ENCODE measurements at places on chromosomes 3 and 15. TPM values are rescaled to one million over a fixed set of nuclear protein-coding genes. Genes with fewer than 3 reads are reported as not detected.

The UBA7 gene
- polyA plus RNA-seq = 16.9 TPM

The ANKRD63 gene
- polyA plus RNA-seq = not detected

The SCG5 gene
- 19.5 TPM for polyA plus RNA-seq

The SLC41A3 gene
- 22.7 TPM for polyA plus RNA-seq

The KBTBD13 gene
- not detected for polyA plus RNA-seq

The CEP63 gene
- 28.8 TPM for polyA plus RNA-seq

The C2CD4A gene
- not detected for polyA plus RNA-seq

The TMEM40 gene
- not detected for polyA plus RNA-seq

DNA sequence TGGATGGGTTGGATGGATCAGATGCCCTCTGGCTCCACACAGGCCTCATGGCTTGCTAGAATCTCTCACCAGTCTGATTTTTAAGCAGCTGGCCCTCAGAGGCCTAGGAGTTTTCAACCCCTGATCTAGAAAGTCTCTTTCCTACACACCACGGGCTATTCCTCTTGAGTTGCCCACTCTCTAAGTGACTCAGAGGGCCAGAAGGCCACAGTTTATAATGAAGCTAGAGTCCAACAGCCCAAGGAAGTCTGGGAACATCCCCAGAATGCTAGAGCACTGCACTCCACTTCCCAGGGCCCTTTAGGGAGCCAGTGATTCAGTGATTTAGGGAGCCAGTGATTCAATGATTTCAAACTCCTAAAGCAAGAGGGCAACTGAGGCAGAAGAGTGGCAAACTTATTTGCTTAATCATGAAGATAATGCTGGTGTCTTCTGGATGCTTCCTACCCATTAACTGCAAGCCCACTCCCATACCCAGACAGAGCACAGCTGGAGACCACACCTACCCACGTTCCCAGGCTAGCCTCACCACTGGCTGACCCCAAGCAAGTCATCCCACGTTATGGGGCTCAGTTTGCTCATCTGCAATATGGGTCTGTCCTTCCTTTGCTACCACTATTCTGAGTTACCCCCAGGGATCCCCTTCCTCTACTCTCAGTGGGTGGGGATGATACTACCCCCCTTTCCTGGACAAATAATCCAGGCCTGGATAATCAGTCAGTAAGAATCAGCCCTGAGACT is 36.7 kb downstream of the ABTB1 start:
- no peak overlapping the region for H3K4me3 ChIP-seq
- peak; percentile 28 for DNase-seq
- peaks cover 10% of the 10 kb centered on the region for H3K36me3 ChIP-seq
- no peaks in the 10 kb centered on the region for H3K4me1 ChIP-seq

GRCh38 chr3:149717391-149718056 is 34.8 kb downstream of the COMMD2 start:
- H3K4me3 ChIP-seq = no peak overlapping the region
- H3K27ac ChIP-seq = no peak overlapping the region
- H3K36me3 ChIP-seq = no peaks in the 10 kb centered on the region

DNA sequence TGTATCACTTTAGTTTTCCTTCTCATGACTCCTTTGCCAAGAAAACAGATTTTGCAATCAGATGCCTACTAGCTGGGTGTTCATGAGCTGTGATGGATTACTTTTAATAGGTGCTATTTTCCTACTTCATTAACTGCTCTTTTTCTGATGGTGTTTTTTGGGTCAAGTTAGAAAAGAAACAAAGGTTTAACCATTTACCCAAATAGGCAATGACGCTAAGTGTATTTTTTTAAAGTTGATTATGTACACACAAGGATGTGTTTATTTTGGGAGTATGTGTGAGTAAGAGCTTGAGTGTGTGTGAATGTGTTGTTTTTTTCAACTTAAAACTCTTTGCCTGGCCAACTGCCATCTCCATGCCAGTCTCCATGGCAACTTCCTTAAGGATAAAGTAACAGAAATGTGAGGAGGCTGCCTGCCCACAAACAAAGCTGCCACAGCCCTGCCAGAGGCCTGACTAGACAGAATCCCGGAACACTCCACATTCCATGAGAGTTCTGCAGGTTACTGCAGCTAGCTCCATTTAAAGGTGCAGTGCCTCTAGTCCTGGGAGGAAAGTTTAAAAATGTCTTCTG is 215.6 kb upstream of the RBMS3 start:
- peak; percentile 98 for DNase-seq
- no peaks in the 10 kb centered on the region for H3K36me3 ChIP-seq
- H3K27me3 ChIP-seq = no peaks in the 10 kb centered on the region
- peaks cover 27% of the 10 kb centered on the region for H3K4me1 ChIP-seq

GRCh38 chr15:25439369-25439836 is 579 bp upstream of the UBE3A start:
- H3K4me3 ChIP-seq = peak overlapping the region; percentile 96
- H3K27me3 ChIP-seq = no peaks in the 10 kb centered on the region
- H3K36me3 ChIP-seq = no peaks in the 10 kb centered on the region
- H3K4me1 ChIP-seq = peaks cover 18% of the 10 kb centered on the region
- H3K27ac ChIP-seq = peak overlapping the region; percentile 72

DNA sequence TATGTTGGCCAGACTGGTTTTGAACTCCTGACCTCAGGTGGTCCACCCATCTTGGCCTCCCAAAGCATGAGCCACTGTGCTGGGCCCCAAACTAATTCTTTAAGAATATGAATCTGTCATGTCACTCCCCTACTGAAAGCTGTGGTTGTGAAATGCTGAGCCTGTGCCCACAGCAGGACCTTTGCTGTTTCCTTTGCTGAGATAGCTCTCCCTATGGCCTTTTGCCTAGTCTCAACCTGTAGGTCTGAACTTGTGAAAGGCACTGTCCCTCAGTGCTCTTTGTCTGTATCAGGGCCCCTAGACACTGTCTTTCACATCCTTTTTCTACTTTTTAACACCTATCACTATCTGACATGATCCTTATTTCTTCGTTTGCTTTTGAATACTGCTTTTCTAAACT is 62.7 kb upstream of the CCR4 start:
- H3K4me3 ChIP-seq = no peak overlapping the region
- H3K36me3 ChIP-seq = no peaks in the 10 kb centered on the region
- H3K27me3 ChIP-seq = peaks cover 35% of the 10 kb centered on the region
- no peak overlapping the region for H3K27ac ChIP-seq
- no peaks in the 10 kb centered on the region for H3K4me1 ChIP-seq
- no peak for DNase-seq

DNA sequence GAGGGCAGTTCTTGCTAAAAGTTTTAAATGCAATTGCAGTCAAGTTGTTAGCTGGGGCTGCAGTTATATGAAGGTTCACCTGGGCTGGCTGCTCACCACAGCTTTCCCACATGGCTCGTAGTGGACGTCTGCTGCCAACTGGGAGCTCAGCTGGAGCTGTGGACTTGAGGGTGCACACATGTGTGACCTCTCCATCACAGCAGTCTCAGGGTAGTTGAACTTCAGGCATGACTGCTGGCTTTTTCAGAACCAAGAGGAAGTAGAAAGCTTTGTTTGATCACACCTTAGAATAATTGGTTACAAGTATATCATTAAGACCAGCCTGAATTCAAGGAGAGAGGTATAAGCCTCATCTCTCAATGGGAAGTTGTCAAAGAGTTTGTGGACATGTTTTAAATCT is 74.1 kb downstream of the CHL1 start:
- no peak overlapping the region for H3K4me3 ChIP-seq
- no peak for DNase-seq
- H3K27ac ChIP-seq = no peak overlapping the region
- H3K36me3 ChIP-seq = no peaks in the 10 kb centered on the region
- H3K4me1 ChIP-seq = no peaks in the 10 kb centered on the region
- no peaks in the 10 kb centered on the region for H3K27me3 ChIP-seq

DNA sequence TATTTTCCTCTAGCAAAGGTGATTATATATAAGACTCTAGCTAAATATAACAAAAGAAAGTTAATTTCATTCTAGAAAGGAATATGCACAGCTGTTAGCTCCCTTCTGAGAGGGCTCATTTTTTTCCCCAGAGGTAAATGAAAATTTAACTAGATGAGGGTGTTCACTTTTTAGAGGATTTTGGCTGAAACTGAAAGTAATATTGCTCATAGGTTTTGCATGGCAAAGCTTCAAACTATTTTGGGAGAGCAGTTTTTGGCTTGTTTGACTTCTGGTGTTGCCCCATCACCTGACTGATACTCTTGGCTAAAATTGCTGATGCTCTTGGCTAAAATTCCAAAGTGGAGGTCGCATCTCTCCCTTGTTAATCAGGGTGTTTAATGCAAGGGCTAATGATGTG is 311.9 kb downstream of the EDEM1 start:
- H3K27ac ChIP-seq = no peak overlapping the region
- H3K36me3 ChIP-seq = no peaks in the 10 kb centered on the region
- H3K4me1 ChIP-seq = no peaks in the 10 kb centered on the region
- no peak overlapping the region for H3K4me3 ChIP-seq

GRCh38 chr3:65401359-65402305 is 637.1 kb downstream of the MAGI1 start:
- no peak for DNase-seq
- H3K27me3 ChIP-seq = no peaks in the 10 kb centered on the region
- no peak overlapping the region for H3K27ac ChIP-seq

DNA sequence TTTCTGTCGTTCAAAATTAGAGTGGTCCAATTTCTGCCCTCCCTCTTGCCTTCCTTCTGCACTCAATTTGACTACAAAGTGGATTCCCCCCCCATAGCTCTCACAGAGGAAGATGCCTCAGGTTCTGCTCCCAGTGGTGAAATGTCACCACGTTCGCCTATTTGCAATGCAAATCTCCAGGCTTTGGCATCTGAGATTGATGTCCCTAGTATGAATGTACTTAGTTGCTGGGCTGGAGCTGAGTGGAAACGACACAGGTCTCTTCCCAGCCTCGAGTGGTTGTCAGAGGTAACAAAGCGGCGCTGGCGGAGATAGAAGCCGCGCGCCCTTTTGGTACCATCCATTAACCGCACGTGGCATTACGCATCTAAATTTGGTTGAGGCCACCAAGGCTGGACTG is 860.1 kb downstream of the MCTP2 start:
- no peaks in the 10 kb centered on the region for H3K27me3 ChIP-seq
- no peaks in the 10 kb centered on the region for H3K36me3 ChIP-seq
- peaks cover 5% of the 10 kb centered on the region for H3K4me1 ChIP-seq
- H3K4me3 ChIP-seq = no peak overlapping the region

DNA sequence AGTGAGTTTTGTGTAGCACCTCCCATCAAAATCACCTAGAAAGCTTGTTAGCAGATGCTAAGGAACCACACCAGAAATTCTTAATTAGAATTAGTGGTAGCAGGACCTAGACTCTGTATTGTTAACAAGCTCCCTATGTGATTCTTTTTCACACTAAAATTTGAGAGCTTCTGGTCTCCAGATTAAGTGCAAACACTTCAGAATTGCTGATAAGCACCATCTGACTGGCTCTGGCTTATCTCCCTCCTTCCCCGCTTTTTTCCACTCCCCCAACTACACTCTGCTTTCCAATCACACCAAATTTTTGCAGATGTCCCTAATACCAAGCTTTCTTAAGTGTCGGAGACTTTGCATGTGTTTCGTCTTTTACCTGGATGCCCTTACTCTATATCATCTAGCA is 410.1 kb upstream of the DPH6 start:
- no peaks in the 10 kb centered on the region for H3K27me3 ChIP-seq
- no peak for DNase-seq
- no peak overlapping the region for H3K27ac ChIP-seq
- H3K4me3 ChIP-seq = no peak overlapping the region
- no peaks in the 10 kb centered on the region for H3K4me1 ChIP-seq
- no peaks in the 10 kb centered on the region for H3K36me3 ChIP-seq

GRCh38 chr15:74389241-74390048 is 22.0 kb upstream of the CYP11A1 start:
- H3K36me3 ChIP-seq = no peaks in the 10 kb centered on the region
- H3K4me1 ChIP-seq = peaks cover 31% of the 10 kb centered on the region
- H3K27ac ChIP-seq = no peak overlapping the region
- DNase-seq = no peak
- no peak overlapping the region for H3K4me3 ChIP-seq
